NCI-H460 (cell line): ENCODE measurements at places on chromosomes 12 and 14. TPM values are rescaled to one million over a fixed set of nuclear protein-coding genes. Genes with fewer than 3 reads are reported as not detected.

DNA sequence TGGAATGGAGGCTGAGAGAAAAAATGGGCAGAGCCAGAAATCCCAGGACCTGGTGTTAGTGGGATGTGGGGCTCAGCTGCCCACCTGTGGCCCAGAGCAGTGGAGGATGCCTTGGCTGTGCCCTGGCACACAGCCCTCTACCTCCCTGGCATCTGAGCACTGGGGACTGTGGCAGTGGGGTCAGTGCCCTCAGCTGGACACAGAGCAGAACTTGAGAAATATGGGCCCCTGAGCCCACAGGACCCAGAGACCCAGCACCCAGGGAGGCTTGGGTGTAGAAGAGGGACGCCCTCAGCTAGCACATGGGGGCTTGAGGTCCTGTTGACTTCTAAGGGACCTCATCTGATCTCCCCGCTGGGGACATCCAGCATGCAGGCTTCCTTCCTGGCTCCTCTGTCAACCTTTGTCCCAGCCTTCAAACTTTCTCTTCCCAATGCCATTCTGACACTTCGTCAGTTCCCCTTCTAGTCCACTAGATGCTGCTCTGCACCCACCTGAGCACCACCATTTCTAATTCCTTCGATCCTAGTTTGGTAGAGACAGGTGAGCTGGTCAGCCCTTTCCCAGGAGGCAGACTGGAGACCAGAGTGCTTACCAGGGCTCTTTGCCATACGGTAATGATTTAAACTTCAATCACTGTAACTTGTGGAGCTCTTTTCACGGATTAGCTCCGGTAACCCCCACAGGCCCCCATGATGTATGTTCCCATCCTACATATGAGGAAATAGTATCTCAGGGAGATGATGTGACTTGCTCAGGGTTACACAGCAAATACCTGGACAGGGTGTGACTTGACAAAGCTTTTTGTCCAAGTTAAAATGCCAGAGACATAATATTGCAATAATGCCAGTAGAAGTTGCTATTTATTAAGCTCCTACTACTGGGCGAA is 143.7 kb downstream of the ASCL4 start:
- DNase-seq, result peak; percentile 18

- no peak for DNase-seq
Measured at GRCh38 chr14:20560961-20561360, at the start of gene RNASE9. RNASE9 (minus strand) TSS chr14:20561047.

- DNase-seq, result no peak
Measured at GRCh38 chr12:13530966-13531365, 334.4 kb downstream of the EMP1 start.

DNA sequence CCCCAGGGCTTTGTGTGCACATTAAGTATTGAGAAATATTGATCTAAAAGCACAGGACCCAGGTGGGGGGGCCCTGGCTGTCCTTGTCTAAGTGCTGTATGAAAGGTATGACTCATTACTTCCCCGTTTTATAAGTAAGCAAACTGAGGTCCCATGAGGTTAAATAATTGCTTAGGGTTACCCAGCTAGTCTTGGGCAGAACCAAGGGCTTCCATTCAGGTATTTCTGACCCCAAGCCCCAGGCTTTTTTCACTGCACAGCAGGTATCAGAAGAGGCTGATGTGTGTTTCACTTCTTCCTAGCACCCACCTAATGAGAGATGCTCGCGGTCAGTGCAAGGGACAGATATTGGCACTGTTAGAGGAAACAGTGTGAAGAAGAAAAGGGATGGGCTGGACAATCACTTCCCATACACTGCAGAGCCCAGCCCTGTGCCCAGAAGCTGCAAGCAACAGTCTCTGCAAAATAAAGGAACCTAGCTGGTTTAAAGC is 4.7 kb upstream of the TC2N start:
- DNase-seq, result no peak

DNA sequence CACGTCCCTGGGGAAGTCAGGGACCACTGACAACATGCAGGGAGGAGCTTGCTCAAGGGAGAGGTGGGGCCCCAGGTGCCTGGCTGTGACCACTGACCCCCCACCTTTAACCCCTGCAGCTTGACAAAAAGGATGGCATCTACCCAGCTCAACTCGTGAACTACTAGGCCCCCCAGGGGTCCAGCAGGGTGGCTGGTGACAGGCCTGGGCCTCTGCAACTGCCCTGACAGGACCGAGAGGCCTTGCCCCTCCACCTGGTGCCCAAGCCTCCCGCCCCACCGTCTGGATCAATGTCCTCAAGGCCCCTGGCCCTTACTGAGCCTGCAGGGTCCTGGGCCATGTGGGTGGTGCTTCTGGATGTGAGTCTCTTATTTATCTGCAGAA is 26.3 kb downstream of the HIP1R start:
- no peak for DNase-seq

GRCh38 chr12:112750971-112751370 is 40.6 kb upstream of the RPH3A start:
- DNase-seq, result no peak

DNA sequence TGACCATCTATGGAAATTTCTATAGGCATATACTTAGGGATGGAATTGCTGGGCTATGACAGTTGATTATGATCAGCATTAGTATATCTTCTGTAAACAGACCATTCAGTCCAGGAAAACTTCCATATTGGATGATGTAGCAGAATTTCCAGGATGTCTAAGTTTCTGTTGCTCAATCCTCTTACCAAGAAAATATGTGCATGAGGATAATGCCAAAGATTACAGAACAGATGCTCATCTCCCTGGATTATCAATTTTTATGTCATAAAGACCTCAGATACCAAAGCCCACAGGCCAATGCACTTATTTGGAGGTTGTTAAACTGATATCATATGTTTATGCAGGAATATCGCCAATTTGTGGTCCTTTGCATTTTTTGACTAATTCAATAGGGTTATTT is 354.4 kb upstream of the FLRT2 start:
- DNase-seq, result no peak

Gene CLEC4A
- not detected in 2 replicates for total RNA-seq

GRCh38 chr14:74364271-74364880 is 16.1 kb downstream of the VRTN start:
- no peak for DNase-seq

Gene B4GALNT1
- total RNA-seq, result 43.1 and 46.4 TPM in 2 replicates

- DNase-seq, result no peak
Measured at GRCh38 chr12:47965581-47965980, 2.2 kb downstream of the TMEM106C start.

Gene OTX2
- not detected in 2 replicates for total RNA-seq

Gene ZFYVE26
- 10.5 and 13.4 TPM in 2 replicates for total RNA-seq

Gene ASPG
- 0.14 and 0.50 TPM in 2 replicates for total RNA-seq
